ENCODE measurements at places on chromosomes 12 and 14. TPM values are rescaled to one million over a fixed set of nuclear protein-coding genes. Genes with fewer than 3 reads are reported as not detected.

The RBP5 gene
- not detected for total RNA-seq

The KRT71 gene
- not detected for total RNA-seq

DNA sequence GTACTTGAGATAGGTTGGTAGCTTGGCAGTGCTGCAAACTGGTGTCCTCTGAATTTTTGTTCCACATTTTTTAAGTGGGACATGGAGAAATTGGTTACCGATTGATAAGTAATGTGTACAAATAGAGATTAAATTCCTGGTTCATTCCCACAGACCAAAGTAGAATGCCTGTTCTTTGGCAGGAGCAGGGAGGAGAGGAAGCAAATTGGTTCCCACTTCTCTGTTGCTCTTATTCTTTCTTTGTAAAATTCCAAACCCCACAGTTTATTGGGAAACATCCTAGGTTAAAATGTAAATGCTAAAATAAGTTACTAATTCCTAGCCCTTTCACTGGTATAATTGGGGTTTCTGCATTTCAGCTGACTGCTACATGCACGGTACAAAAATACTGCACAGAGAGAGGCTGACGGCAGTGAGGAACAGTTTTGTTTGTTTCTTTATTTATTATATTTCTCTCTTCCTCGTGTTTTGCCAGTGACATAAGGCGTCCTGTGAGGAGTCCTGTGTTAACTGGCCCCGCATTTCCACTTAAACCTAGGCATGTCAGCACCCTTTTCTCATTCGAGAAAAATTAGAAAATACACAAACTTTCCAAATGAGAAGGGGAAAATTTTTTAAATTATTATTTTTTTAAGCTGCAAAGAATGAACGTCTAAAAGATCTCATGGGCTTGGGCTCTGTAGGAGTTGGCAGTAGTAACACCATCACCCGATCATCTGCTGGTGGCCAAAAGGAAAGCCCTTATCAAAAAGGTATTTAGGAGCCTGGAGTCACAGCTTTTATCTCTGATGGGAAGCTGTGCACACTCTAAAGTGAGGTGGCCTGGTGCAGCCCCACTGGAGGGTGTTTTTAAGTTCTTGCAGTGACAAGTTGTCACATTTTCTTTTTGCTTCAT is 25.4 kb upstream of the BCL7A start:
- no peak for DNase-seq

GRCh38 chr12:71399197-71399596 is 40.4 kb upstream of the LGR5 start:
- no peak for DNase-seq

The KRT72 gene
- total RNA-seq: not detected

- no peak for DNase-seq
Measured at GRCh38 chr12:57830393-57830792, 11.9 kb upstream of the AVIL start.

The SERPINA9 gene
- total RNA-seq: not detected

DNA sequence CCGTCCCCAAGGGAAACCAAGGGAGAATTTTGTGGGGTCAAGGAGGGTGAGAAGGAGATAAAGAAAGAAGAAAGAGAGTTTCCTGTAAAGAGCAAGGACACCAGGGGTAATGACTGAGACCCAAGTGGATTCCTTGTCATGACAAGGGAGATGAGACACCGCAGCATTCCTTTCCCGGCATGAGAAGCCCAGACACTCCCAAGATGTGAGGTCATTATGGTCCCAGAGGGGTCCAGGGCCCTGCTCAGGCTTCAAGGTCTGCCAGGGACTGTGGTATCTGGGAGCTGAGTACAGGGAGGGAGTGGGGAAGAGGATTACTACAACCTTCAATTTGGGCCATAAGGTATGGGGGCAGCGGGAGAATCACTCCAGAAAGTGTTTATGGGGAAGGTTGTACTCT is 58.1 kb downstream of the SPTB start:
- DNase-seq: no peak

GRCh38 chr12:30926243-30927221 is at the start of gene TSPAN11:
TSS of gene TSPAN11 (plus strand) at chr12:30926748. CDS start at chr12:30953992, 27,244 bp downstream.
- peak; percentile 8 for DNase-seq

The CYP27B1 gene
- total RNA-seq: 0.35 TPM
